ENCODE measurements at places on chromosomes 7 and 10.

DNA sequence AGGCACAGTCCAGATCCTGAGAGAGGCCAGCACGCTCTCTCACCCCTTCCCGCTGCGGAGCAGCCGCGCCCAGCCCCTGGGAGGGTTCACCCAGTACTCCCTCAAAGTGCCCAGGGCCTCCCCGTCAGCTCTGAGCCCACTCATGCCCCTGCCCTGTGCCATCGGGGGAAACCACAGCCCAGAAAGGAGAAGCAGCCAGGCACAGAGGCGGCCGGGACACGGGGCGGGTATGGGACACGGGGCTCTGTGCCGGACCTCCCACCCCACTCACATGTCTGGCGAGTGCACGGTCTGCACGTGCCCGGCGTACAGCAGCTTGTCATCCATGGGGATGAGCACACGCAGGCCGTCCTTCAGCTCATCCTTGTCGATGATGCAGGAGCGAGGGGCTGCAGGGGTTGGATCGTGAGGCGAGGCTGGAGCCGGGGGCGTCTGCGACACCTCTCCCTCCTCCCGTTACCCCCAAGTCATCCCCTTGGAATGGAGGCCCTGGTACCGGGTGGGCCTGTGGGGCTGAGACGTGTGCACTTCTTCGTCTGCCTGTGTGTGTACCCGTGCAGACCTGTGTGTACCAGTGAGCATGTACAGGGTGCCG is 38.2 kb downstream of the SLC29A4 start:
- DNase-seq = no peak

DNA sequence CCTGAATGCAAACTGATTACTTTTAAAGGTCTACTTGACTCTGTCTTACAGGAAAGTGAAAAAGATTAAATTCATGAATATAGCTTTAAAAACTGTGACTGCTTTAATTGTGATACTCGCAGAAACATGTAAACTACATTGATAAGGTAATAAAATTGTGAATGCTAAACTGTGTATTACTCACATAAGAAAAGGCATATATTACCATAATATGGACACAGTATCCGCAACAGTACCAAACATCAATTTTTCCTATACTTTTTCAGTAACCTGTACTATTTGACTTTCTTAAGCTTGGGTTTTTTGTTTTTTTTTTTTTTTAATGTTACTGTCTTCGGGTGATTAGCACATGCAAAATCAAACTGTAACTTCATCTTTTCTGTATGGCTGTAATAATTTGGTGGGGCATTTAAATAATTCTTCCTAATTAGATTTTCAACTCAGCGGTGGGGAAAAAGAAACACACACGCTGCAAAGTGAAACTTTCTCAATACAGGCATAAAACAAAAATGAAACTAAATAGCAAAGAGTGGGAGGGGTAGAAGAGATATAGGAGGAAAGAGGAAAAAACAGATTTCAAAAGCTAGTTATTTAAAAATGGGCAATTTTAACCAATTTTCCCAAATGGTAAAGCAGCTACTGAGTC is 23.2 kb downstream of the NT5C3A start:
- DNase-seq = no peak

DNA sequence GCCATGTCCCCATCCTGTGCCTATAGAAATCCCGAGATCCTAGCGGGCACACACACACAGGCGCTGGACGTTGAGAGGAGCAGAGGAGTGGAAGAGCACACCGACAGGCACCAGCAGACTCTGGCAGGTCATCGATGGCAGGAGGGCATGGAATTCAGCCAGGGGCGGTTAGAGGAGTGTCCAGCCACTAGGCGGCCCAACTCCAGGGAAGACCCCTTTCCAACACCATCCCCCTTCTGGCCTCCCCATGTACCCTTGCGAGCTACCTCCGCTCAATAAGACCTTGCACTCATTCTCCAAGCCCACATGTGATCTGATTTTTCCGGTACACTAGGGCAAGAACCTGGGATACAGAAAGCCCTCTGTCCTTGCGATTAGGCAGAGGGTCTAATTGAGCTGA is 356.0 kb upstream of the DPP6 start:
- DNase-seq = no peak

- no peak for DNase-seq
Observed at GRCh38 chr7:86012971-86013370, 630.7 kb upstream of the GRM3 start.

DNA sequence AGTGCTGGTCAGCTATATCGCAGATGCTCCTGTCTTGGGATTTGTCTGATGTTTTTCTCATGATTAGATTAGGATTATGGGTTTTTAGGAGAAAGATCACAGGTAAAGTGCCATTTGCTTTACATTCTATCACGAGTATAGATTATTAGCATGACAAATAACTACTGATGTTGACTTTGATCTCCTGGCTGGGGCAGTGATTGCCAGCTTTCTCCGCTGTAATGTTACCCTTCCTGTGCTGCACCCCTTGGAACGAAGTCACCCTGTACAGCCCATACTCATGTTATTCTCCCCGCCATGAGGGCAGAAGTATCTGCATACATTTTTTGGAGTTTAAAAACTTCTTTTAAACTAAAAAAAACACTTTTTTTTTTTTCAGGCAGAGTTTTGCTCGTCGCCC is 10.8 kb upstream of the CLDN4 start:
- no peak for DNase-seq

- DNase-seq = no peak
Observed at GRCh38 chr10:3014968-3015367, 52.4 kb upstream of the PFKP start.

DNA sequence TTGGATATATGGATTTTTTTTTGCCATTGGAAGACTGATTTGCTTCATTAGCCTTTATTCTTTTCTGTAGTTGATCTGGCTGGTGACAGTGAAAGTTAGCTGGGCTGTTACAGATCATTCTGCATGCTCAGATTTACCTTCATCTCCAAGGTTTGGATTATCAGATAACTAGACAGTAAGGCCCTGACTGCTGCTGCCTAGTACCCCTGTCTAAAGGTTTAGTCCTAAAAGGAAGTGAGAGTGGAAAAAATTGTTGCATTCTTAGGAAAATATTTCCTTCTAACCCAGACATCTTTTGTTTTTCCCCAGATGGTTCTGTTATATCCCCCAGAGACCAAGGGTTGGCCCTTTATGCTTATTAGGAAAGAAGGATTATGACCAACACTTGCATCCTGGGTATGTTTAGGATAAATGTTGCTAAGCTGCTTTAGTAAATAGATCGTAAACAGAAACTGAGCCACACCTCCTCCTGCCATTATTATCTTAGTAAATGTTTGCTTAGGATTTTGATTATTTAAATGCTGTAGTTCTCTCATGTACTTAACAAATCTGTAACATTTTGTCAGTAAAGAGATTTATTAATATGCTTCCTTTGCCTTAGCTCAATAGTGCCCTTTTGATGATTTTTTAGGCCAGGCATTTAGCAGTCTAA is 44.4 kb downstream of the MCU start:
- DNase-seq = no peak

DNA sequence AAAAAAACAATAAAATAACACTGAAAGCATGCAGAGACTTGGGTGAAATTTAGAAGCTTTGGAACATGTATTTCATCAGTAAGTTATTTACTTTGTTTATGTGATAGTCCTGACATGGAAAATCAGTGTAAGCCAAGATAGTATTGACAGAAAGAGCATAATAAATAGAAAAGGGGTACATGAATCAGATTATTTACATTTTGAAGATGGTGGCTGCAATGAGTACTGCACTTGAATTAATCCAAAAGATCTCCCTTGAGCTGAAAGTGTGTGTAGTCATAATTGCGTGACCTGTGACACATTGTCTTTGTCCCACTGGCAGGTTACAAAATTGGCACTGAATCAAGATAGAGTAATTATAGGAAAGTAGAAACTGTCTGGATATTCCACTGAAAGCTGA is 562.9 kb downstream of the GFRA1 start:
- no peak for DNase-seq

- DNase-seq = no peak
Observed at GRCh38 chr10:91162050-91162494, 58.4 kb upstream of the PCGF5 start.

DNA sequence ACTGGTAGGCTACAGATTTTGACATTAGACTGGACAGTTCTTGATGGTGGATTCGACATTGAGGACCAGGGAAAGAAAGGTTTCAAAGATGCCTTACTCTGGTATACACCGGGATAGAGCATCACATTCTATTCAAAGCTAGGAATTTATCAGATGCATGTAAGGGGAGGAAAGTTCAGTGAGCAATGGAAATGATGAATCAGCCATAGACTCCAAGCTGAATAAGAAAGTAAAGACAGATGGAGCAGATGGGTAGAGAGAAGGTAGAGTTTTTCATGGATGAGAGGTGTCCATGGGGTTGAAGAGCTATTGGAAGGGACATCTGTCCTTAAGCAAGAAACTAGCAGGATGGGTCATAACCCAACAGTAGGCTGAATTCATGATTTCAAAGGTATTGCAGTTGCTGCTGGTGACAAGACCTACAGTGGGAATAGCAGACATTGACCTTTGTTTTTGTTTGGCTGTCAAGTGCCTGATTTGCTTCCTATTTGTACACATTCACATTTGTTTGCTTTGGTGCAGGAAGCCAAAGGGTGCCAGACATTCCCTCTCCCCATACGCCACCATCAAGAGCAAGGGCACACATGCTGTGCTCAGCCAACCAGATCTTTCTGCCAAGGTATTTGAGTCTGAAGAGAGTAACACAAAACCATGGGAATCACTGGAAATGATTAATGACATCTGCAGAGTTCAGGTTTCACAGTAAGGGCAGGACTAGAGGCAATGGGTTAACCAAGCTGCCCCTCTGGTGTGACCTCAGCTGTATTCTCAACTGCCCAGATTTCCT is 8.6 kb upstream of the CACUL1 start:
- no peak for DNase-seq

DNA sequence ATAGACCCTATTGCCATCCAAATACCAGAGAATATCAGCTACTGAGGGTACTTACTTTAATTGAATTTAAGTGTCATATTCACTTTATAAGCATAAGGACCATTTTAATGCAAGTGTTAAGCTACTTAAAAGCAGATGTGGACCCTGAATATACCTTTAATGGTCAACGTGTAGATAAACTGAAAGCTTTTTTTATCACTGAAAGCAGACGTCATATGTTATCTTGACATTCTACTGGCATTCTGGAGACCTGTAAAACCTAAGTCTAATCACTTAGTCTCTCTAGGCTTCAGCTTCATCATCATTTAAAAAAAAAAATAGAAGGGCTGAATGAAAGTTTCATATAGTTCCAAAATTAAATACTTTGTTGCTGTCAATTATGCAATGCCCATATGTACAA is 116.5 kb downstream of the ELAPOR2 start:
- no peak for DNase-seq

GRCh38 chr10:71245420-71246325 is 33.3 kb downstream of the UNC5B start:
- no peak for DNase-seq

DNA sequence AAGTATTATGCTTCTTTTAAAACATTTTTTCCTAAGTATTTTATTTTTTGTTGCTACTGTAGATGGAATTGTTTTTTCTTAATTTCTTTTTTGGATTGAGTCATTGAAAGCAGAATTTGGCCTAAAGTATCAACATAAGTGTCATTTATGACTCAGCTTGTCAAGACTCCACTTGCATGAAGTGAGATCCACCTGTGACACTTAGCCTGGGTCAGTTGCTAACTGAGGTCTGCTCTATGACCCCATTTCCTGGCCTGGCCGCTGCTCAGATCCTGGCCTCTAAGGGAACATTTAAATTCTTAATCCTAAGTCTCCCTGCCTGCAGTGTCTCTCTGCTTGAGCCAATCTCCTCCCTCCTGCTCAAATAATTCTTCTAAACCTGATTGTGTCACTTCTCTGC is 35.5 kb downstream of the TMEM270 start:
- no peak for DNase-seq

GRCh38 chr7:55774327-55775050 is 88.1 kb downstream of the SEPTIN14 start:
- no peak for DNase-seq

DNA sequence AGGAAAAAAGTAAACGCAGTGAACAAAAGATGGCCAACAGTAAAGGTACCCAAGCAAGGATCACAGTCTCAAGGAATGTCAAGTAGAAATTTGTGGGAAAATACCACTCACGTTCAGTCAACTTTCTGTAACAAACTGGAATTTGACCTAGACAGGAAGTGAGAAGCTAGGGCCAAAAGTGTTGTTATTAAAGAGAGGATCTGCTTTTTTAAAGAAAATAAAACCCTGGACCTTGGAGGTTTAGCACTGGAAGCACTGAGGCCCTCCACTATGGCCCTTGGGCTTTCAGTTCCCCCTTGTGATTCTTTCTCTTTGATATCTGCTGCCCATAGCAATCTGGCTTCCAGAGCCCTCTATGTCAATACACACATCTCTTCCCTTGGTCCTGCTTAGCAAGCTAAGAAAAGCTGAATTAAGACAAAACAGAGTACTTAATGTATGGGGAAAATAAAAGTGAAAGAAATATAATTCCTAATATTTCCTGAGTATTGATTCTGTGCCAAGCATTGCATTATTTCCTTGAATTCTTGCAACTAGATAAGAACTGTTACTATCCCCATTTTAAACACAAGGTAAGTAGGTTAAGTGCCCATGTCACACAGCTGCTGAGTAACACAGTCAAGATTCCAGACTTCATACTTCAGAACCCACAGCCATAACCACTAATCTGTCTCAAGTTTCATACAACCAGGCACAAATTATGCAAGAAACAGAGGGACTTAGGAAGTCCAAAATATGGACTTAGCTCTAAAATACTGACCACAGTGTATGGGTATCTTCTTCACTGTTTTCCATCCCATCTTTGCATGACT is 2.6 kb upstream of the ZNF438 start:
- no peak for DNase-seq

- no peak for DNase-seq
Observed at GRCh38 chr10:18860186-18860585, 188.4 kb upstream of the MALRD1 start.

DNA sequence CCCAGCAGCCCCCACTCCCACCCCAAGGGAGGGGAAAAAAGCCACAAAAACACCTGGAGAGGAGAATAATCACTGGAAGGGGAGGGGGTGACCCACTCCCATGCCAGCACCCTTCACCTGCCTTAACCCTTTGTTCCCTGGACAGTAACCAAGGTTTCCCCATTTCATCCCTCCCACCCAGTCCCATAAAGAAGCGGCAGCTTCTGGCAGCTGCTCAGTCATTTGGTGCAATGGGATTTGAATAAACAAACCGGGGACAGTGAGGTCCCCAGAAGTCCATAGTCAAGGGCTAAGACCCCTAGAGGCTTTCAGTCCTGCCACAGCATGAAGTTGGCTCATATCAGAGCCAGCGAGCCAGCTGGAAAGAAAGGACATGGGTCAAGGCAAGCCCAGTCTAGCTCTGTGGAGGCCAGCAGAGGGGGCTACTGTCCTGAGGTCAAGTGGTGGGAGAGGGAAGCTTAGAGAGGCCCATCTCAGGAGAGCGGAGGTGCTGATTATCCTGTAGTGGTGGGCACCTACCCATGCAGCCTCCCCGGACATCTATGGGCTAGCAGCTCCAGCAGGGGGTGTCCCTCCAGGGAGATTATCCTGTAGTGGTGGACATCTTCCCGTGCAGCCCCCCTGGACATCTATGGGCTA is 58.9 kb upstream of the LBX1 start:
- DNase-seq = no peak

GRCh38 chr10:16953270-16953669 is 136.0 kb upstream of the RSU1 start:
- DNase-seq = no peak

GRCh38 chr7:73992101-73992562 is 35.8 kb upstream of the ELN start:
- DNase-seq = no peak

Measured in stimulated activated CD4-positive, alpha-beta T cell treated with anti-CD3 and anti-CD28 coated beads, Interleukin-1b, Interleukin-23, amount 100 ng/mL, for 1 hour (primary cell).